Chondrocyte (in vitro differentiated cells): ENCODE measurements at places on chromosomes 5 and 9. TPM values are rescaled to one million over a fixed set of nuclear protein-coding genes. Genes with fewer than 3 reads are reported as not detected.

Gene NRARP
- 0.39 to 6.9 TPM (median 6.7 TPM) in 3 replicates for total RNA-seq

Gene GLRA1
- not detected in 3 replicates for total RNA-seq

Gene QRFP
- not detected in 3 replicates for total RNA-seq

Gene IFT74
- 10.3 to 12.3 TPM (median 10.3 TPM) in 3 replicates for total RNA-seq

Gene GABRA6
- total RNA-seq: not detected in 3 replicates

Gene PCDH12
- total RNA-seq: 0.02 TPM in 1 of 3 replicates, not detected in the others

Gene FGF1
- total RNA-seq: 2.9 to 7.9 TPM (median 6.9 TPM) in 3 replicates

Gene ARID3C
- 0.20 TPM in 1 of 3 replicates, not detected in the others for total RNA-seq

Gene FABP6
- not detected in 3 replicates for total RNA-seq

Gene ZNF169
- 3.1 to 4.1 TPM (median 3.6 TPM) in 3 replicates for total RNA-seq

Gene SYK
- 0.22 to 0.55 TPM in 2 of 3 replicates, not detected in the other for total RNA-seq

Gene SLC6A18
- not detected in 3 replicates for total RNA-seq

Gene MSANTD3
- total RNA-seq: 43.6 to 59.8 TPM (median 54.0 TPM) in 3 replicates

Gene PCDHGA7
- total RNA-seq: 0.17 to 0.31 TPM (median 0.28 TPM) in 3 replicates

Gene TSSK1B
- 0.10 to 0.36 TPM in 2 of 3 replicates, not detected in the other for total RNA-seq

Gene CRHBP
- 0.40 TPM in 1 of 3 replicates, not detected in the others for total RNA-seq

Gene PCDHA2
- total RNA-seq: 0.75 to 1.2 TPM (median 0.77 TPM) in 3 replicates

Gene PKD2L2
- not detected in 3 replicates for total RNA-seq

Gene HTR1A
- total RNA-seq: not detected in 3 replicates

Gene NMUR2
- not detected in 3 replicates for total RNA-seq

Gene SPINK7
- total RNA-seq: not detected in 3 replicates

Gene SOHLH1
- total RNA-seq: not detected in 3 replicates

Gene TMEM174
- not detected in 3 replicates for total RNA-seq

Gene KIF4B
- total RNA-seq: 0.07 TPM in 1 of 3 replicates, not detected in the others

Gene IL4
- not detected in 3 replicates for total RNA-seq

Gene KCNMB1
- 4.3 to 23.2 TPM (median 23.2 TPM) in 3 replicates for total RNA-seq

Gene VCAN
- 250 to 737 TPM (median 710 TPM) in 3 replicates for total RNA-seq

Gene C9orf153
- 0.48 TPM in 1 of 3 replicates, not detected in the others for total RNA-seq

Gene FOXD4
- total RNA-seq: 0.17 to 0.44 TPM (median 0.26 TPM) in 3 replicates

Gene CD74
- total RNA-seq: not detected in 3 replicates

Gene OLFML2A
- 112 to 475 TPM (median 469 TPM) in 3 replicates for total RNA-seq

Gene TLX3
- not detected in 3 replicates for total RNA-seq

Gene CCDC192
- total RNA-seq: not detected in 3 replicates
